Activated CD4-positive, alpha-beta T cell treated with anti-CD3 and anti-CD28 coated beads, Interleukin-2, Interleukin-6, amounts not matched to agents 100 ng/mL and 50 ng/mL, durations not matched to agents 16 hours and 8 hours (primary cell): ENCODE measurements at places on chromosomes 2 and 18.
A peak's percentile ranks its signal among the peaks of the same experiment; 100 is the strongest.

DNA sequence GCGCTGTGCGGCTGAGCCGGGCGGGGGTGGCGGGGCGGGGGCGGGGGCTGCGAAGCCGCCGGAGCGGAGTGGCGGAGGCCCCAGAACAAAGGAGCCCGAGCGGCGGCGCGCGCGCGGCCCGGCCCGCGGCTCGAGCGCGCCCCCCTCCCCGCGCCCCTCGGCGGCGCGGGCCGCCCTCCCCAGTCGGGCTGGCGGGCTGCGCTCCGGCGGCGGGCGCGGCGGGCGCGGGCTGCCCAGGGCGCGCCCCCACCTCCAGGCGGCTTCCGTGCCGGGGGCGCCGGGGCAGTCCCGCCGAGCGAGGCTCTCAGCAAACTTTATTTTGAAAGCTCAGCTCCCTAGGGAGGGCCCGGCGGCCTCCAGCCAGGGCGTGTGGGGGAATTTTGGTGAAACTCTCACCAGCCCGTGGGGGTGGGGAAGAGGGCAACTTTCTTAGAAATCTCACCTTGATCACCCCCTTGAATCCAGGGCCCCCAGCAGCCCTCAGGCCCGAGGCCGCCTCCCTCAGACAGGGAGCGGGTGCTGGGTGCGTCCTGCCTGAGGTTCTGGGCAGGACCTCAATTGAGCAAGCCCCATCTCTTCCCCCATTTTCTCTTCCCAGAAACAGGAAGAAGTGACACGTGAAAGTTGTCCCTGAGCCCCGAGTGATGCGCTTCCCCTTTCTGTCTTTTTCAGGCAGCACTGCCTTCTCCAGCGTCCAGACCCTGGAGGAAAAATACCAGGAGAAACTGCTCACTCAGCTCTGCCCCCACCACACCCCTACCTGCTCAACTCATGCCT is 786 bp downstream of the TET3 start:
- peak; percentile 63 for DNase-seq

GRCh38 chr18:49185623-49186022 is 234.9 kb upstream of the SMAD7 start:
- DNase-seq: no peak

GRCh38 chr2:24183366-24184069 is 8.7 kb downstream of the FAM228A start:
- DNase-seq: no peak

DNA sequence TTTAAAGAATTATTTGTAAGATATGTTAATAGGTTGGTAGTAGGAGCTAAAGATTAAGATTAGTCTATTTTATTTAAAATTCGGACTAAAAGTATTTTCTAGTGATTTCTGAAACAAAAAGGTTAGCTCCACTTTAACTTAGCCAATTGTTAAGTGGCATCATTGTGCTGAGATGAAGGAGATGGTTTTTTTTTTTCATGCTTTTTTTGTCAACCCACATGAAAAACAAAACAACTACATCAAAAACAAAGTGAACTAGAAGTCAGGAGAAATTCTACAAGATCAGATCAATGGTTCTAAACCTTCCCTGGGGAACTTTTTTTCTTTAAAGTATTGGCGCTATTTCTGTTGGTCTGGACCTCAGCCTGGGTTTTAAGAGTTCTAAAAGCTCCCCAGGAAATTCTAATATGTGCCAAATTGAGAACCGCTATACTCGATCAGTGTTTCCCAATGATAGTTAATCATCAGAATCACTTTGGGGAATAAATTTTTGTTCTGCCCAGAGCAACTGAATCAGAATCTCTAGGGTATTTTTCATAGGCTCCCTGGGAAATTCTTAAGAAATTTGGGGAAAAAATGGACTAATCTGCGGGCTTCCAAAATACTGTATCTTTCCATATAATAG is 2.3 kb downstream of the ZC3H6 start:
- DNase-seq: no peak

DNA sequence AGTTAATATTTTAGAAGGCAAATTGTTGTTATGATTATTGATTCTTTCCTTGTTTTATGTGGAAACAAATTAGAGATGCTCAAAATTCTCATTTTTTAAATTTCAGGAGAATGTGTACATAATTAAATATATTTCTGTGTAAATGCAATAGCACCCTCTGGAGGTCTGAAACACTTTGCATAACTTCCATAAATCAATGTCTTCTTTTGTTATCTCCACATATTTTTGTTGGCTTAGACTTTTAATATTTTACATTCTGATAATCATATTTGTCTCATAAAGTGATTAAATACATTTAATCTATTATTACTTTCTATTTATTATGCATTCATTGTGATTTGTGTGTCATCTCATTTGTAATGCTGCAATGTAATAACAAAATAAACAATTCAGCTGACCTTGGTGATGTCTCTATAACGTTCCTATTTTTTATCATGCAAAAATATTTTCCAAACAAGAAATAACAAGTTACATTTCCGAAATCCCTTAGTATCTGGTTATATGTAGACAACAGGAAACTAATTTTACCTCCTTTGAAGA is 201.8 kb upstream of the GALNT5 start:
- peak; percentile 3 for DNase-seq

- DNase-seq: peak; percentile 57
These were observed 79.0 kb downstream of the HDAC4 start for GRCh38 chr2:239321596-239322415.

DNA sequence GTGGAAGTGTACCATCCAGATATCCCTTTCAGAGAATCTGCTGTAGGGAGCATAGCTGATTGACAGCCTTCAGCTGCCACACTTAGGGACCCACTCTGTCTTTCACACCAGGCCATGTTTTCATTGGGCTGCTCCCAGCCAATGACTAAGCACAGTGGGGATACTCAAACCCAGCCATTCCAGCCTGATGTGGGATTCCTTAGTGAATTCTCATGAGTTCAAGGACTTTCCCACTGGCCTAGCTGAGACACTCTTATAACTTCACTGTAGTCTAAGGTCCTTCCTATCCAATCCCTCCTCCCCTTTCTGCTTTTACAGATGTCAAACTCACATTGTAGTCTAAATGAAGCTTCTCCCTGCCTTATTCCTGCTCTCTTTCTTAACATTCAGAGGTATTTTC is 201.2 kb downstream of the PIK3C3 start:
- no peak for DNase-seq

DNA sequence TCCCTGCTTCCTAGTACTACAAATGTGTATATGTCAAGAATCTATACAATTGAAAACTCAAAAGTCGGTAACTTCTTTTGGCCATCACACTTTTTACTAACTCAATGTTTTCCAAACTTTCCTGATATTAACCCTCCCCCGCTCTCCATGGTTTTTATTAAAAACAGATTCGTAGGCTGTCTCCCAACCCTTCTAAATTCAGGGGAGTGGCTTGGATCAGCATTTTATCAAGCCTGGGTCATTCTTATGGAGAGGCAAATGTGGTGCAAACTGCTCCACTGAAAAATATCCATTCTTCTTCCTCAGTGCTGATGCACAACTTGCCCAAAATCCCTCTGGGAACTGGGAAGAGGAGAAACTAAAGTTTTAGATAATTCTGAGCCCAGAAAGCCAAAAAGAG is 134.2 kb downstream of the RIF1 start:
- no peak for DNase-seq

DNA sequence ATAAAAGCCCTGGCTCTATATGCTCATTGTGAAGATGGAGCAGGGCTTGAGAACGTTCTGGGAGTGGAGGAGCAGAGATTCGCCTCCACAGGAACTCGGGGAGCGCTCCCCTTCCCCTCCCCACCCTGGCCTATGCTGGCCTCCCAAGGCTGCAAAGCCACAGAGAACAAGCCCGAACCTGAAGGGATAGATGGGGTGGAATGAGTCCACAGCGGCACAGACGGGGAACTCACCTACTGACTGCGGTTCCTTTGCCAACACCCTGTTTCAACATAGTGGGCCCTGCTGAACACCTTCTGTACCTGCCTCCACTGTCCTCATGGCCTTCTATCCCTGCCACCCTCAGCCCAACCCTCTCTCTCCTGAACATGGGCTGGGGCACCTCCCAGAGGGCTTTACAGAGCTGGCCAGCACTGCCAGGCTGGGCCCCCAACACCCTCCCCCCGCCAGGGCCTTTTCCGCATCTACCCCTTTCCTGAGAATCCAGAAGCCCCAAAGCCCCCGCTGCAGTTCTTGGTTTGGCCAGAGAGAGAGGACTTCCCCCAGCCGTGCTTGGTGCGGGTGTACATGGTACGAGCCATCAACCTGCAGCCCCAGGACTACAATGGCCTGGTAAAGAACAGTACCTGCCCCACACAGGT is 41.5 kb downstream of the LMAN2L start:
- no peak for DNase-seq

DNA sequence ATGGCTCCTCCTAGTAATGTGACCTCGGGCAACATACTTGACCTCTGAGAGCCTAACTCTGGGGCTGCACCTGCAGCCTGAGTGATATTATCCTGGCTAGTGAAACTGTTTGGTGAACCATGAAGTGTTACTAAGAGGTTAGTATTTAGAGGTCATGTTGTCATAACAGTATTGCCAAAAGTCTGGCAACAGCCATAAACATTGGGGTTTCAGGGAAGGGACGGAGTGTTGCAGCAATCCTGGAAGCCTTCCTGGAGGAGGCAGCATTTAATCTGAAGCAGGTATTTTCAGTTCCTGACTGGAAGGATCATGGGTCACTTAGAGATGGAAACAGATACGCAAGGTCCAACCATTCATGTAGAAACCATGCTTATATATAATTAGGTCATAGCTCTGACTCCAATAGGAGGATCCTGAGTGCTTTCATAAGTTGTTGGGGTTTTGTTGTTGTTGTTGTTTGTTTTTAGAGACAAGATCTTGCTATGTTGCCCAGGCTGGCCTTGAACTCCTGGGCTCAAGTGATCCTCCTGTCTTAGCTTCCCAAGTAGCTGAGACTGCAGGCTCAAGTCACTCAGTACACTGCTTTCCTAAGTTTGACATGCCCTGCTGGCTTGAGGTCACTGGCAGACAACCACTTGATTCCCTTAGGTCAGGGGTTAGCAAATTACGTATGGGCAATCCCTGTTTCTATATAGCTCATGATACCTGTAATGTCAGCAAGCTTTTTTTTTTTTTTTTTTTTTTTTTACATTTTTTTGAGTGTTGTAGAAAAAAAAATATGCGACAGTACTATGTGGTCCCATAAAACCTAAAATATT is 21.5 kb downstream of the GPR39 start:
- DNase-seq: no peak

GRCh38 chr18:7133181-7133580 is 15.6 kb upstream of the LAMA1 start:
- DNase-seq: no peak

- DNase-seq: no peak
These were observed 149.9 kb downstream of the PLCL1 start for GRCh38 chr2:197954328-197954727.

GRCh38 chr2:74880054-74880728 is 46.3 kb downstream of the HK2 start:
- no peak for DNase-seq

GRCh38 chr18:48308755-48309575 is 100.2 kb downstream of the ZBTB7C start:
- DNase-seq: no peak

GRCh38 chr2:169683054-169683424 is 11.2 kb downstream of the CFAP210 start:
- peak; percentile 90 for DNase-seq
